Foreskin fibroblast (primary cell): ENCODE measurements at places on chromosomes 5 and 9.
A peak's percentile ranks its signal among the peaks of the same experiment; 100 is the strongest.

DNA sequence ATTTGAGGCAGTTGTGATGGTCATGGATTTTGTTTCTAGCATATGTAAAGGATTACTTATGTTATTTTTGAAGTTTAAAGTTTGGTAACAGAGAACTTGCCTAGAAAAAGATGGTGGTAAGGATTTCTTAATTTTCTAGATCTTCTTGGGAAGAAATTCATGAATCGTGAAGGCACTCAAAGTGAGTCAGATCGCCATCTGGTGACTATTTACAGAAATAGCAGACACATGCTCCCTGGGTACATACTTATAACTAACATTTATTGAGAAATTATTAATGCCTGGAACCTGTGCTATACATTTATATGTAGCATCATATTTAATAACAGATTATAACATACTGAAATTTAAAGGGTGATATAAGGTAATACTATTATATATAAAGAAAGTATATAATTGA lies 299.7 kb downstream of the IZUMO3 start:
- peak; percentile 3 for DNase-seq

GRCh38 chr5:166102947-166103346 lies 2188.5 kb upstream of the WWC1 start:
- no peak for DNase-seq

GRCh38 chr5:61331407-61332357 lies at the start of gene ZSWIM6:
ZSWIM6 (plus strand) TSS chr5:61332258; CDS start chr5:61332273, 15 bp downstream.
- peak; percentile 99 for DNase-seq

DNA sequence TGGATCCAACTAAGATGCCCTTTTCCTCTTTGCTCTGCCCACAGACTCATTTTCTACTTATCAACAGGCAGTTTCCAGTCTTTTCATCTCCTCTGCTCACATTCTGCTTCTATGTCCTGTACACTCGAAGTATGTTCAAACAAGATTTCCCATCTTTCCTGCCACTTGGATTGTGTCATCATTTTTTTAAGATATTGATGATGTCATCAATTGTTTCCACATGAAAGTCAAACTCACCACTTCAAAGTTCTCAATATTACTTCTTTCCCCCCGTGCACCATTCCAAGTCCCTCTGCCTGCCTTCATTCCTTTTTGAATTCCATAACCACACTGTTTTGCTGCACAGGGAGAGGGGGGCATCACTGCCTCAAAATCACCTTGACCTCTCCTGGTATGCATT lies 175.0 kb upstream of the RFX3 start:
- no peak for DNase-seq

DNA sequence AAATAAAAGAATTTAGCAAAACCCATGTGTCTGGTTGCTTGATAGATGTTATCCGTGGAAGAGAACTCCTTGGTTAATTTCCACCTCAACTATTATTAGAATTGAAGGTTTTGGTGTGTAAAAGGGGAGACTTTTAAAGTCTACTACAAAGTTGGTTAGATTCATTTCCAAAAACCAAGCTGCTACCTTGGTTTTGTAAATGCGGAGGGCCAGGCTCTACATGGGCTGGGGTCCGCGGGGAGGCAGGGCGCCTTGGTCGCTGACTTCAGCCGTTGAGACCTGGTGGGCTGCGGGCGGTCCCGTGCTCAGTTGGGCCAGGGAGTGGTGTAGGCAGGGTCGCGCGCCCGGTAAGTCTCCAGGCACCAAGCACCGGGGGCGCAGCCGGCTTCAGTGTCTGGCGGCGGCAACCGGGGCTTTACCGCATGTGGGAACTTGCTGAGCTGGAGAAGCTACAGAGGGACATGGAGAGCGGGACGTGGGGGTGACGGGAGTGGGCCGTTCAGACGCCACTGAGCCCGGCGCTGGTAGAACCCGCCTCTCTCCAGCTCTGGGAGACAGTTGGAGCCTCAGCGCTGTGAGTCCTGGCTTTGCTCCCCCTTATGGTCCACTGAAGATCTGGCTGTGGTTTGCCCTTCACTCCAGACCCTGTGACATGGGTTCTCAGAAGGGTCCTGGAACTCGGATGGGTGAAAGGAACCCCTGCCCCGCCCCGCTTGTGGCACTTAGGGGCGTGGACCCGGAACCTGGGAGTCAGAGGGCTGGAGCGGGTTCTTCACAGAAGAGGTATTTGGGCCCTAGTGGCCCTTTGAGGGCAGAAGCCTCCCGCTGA lies 11.8 kb downstream of the NR2F1 start:
- no peak for DNase-seq

GRCh38 chr5:141875022-141875740 lies 3.0 kb downstream of the PCDH1 start:
- DNase-seq, result no peak

- DNase-seq, result no peak
Observed at GRCh38 chr9:34991607-34992375, 2.2 kb downstream of the DNAJB5 start.

DNA sequence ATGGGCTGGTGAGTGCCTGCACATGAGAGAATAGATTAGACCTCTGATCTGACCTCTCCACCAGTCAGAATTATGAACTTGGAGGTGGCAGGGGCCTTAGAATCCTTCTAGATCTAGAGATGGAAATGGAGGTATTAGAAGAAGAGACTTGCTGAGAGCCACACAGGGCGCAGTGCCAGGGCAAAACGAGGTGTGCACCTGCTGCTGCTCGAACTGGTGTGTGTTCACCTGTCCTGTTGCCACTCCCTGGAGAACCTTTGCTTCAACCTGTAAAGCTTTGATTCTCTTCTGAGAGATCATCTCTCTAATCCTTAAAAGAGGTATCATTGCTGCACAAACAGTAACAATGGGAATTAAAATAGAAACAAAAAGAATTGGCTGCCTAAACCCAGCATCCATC lies 24.9 kb downstream of the FRMPD1 start:
- DNase-seq, result no peak

DNA sequence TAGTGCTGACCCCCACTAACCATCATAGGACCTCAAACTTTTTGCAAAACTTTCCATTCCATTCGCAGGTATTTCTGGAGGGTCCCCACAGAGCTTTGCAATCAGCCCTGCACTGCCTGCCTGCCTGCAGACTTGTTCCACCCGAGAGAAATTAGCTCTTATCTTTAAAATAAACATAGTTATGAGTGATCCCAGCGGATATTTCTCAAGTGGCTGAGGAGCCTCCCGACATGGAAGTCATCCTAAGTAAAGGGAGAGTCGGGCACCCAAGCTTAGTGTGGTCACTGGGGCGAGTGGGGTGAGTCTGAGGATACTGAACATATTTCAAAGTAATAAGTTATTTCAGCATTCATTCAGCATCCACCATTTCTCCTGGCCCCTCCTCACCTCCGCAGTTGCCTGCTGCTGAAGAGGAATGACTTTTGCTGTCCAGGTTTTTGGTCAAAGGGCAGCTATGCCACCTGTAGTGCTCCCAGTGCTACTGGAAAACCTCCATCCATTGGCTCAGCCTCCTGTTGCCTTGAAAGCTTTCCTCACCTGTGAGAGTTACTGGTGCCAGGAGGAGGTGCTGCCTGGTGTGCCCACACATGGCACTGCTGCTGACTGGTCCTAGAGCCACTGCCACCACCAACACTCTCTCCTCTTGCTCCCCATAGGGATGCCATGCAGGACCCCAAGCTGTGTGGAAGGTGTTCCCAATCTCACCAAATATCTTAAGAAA lies 89.7 kb upstream of the PCSK1 start:
- no peak for DNase-seq

- DNase-seq, result no peak
Observed at GRCh38 chr5:14435481-14435880, 146.1 kb upstream of the OTULINL start.

DNA sequence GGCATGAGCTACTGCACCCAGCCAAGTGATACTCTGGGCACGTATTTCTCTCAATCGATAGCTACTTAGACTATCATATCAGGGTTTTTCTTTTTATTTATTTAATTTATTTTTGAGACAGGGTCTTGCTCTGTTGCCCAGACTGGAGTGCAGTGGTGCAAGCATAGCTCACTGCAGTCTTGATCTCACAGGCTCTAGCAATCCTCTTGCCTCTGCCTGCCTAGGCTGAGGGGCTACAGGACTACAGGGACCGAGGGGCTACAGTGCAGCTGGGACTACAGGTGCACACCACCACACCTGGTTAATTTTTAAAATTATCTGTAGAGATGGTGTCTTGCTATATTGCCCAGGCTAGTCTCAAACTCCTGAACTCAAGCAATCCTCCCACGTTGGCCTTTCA lies 20.3 kb upstream of the ANKHD1 start:
- no peak for DNase-seq

- DNase-seq, result no peak
Observed at GRCh38 chr5:158761161-158761560, 338.6 kb downstream of the EBF1 start.

DNA sequence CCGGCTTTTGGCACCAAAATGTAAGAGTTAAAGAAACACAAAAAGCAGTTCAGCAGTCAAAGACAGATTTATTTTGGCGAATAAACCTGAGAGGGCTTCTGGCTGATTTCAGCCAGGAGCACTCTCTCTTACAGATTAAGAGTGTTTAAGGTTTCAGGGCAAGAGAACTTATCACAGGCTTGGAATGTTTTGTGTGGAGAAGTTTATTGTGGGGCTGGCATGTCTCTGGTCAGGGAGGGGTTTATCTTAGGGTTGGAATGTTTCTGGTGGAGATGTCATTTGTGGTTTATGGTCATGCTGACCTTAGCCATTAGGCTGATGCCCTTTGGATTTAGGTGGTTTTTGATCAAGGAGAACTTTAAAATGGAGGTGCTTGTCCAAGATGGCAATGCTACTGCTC lies 622.3 kb upstream of the PTPRD start:
- no peak for DNase-seq

GRCh38 chr5:131475541-131475941 lies 159.5 kb downstream of the RAPGEF6 start:
- DNase-seq, result no peak

- no peak for DNase-seq
Observed at GRCh38 chr5:168464641-168465040, 21.6 kb upstream of the RARS1 start.

- DNase-seq, result no peak
Observed at GRCh38 chr9:34642679-34643078, 3.8 kb upstream of the GALT start.

GRCh38 chr9:13607481-13608441 lies 328.3 kb upstream of the MPDZ start:
- DNase-seq, result no peak

DNA sequence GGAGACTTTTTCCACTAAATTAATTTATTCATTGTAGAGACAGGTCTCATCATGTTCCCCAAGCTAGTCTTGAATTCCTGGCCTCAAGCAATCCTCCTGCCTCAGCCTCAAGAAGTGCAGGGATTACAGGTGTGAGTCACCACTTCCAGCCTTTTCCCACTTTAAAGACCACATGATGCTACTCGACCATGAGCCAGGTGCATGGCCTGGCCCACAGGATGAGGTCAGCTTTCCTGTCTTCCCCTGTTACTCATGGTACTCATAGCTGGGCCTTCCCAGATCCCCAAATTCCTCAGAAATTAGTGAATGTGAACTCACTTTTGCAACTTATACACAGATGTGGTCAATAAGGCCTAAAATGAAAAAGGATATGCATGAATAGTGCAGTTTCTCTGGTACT lies 395.9 kb downstream of the SEMA5A start:
- peak; percentile 95 for DNase-seq

GRCh38 chr9:214648-215493 lies at the start of gene DOCK8:
DOCK8 (plus strand) TSS chr9:214865; CDS start chr9:214977, 112 bp downstream.
- no peak for DNase-seq

DNA sequence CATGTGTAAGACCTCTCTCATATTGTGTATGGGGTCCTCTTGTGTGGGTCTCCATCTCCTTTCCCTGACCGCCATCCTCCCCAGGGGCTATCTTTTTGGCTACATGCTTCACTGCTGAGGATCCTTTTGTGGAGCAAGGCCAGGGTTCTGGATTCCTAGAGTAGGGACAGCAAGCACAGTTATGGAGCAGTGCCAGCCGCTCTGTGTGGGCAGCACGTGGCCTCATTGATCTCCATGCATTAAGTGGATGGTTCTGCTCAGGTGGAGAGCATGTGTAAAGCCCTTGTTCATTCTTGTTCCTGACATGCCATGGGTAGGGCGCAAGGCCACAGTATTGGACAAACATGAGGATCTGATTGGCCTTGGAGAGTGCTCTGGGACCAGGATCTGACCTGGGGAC lies 8.9 kb downstream of the PHF2 start:
- no peak for DNase-seq

DNA sequence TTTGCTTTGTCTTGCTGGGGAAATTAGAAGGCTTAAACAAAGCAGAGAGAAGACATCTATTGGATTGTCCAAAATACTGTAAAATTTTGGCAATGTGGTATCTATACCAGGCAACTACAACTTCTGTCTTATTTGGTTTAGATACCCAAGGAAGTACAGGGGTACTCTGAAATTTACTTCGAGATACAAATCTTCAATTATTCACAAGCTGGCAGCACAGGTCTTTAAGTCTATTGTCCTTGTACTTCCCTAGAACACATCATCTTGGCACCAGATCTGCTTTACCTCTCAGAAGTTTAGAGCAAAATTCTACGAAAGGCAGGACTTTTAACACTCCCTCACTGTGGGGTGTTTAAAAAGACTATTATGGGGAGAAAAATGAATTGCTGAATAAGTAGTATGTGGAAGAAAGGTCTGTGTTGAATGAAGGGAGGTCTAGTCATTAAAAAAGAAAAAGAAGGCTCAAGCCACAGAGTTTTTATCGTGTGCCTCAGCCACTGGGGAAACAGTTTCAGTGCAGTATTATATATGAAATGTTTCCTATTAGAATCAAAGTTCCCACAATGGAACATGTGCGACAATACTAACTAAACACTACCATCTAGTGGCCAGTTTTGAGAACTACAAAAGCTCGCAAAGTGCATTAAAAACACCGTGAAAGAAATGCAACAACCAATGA lies 93.7 kb downstream of the PDE4D start:
- peak; percentile 39 for DNase-seq

DNA sequence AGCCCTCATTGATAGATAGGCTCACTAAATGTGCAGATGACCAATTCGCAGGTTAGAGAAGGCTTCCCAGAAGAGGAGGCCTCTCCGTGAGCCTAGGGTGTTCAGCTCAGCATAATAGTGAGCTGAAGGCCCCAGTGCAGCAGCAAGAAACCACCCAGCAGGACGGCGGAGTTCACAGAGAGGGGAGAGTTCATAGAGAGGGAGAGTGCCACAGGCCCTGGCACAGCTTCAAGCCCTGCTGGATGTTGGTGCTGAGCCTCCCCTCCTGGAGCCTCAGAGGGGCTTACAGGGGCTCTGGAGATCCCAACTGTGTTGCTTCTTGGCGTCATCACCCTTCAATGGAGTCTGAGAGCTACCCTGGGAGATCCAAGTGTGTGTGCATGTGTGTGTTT lies 2.1 kb downstream of the SLC22A5 start:
- DNase-seq, result no peak

DNA sequence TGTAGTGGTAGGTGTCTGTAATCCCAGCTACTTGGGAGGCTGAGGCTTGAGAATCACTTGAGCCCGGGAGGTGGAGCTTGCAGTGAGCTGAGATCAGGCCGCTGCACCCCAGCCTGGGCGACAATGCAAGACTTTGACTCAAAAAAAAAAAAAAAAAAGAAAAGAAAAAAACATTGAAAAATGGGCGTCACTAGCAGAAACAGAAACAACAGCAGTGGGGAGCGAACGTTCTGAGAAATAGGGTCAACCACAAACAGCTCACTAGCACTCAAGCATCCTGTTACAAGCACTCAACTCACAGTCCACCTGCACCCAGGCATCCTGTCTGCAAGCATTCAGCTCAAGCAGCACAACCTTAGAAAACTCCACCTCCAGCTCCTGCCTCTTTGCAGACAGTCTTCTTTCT lies 17.2 kb downstream of the TRIM14 start:
- no peak for DNase-seq

- no peak for DNase-seq
Observed at GRCh38 chr9:131738293-131739132, 1.4 kb downstream of the RAPGEF1 start.
